ENCODE measurements at places on chromosomes 11 and 22.

- no peak for DNase-seq
These were observed 46.8 kb downstream of the PAMR1 start for GRCh38 chr11:35478471-35479091.

DNA sequence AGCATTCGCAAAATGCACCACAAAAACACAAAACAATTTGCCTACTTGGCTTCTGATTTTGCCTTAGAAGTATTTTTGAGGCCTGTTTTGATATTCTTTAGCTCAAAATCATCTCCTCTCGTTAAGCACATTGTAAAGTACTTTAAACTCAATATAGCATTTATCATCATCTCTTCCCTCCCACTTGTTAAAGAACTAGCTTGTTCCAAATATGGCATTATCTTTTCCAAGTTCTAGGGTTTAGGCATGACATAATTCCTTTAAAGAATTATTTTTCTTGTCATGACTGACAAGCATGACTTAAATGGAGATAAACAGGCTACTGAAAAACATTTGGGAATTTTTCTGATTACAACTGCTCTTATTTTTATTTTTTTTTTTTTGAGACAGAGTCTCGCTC, 21.3 kb downstream of the CELF1 start:
- no peak for DNase-seq

GRCh38 chr11:12058425-12059115, 50.1 kb upstream of the DKK3 start:
- no peak for DNase-seq

- no peak for DNase-seq
These were observed 85.2 kb upstream of the ARHGAP20 start for GRCh38 chr11:110797453-110797852.

DNA sequence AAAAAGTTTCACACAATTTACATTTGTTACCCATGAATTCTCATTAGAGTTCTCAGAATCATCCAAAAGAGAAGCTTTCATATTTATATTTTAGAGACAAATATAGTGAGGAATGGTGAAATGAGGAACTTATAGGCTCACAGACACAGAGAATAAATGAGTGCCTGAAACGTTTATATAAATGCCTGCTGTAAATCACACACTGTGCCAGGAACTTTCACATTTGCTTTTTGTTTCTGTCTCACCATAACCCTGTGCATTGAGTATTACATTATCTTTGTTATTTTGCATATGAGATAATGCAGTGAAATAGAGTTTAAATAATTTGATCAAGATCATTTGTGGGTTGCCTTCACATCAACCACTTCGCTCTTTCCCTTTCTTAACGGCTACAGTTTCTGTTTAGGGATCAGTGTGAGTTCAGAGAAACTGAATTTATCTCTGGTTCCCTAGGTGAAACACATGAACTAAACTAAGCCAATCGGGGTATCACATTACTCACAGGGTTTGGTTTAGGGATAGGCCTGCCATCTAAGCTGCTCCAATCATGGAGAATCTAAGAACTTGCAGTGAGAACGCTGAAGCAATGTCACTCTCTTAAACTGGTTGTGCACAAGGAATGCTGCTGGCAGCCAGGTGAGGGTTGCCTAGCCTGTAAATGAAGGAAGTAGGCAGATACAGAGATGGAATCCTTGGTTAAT, 1339.2 kb upstream of the TENM4 start:
- DNase-seq, result no peak

DNA sequence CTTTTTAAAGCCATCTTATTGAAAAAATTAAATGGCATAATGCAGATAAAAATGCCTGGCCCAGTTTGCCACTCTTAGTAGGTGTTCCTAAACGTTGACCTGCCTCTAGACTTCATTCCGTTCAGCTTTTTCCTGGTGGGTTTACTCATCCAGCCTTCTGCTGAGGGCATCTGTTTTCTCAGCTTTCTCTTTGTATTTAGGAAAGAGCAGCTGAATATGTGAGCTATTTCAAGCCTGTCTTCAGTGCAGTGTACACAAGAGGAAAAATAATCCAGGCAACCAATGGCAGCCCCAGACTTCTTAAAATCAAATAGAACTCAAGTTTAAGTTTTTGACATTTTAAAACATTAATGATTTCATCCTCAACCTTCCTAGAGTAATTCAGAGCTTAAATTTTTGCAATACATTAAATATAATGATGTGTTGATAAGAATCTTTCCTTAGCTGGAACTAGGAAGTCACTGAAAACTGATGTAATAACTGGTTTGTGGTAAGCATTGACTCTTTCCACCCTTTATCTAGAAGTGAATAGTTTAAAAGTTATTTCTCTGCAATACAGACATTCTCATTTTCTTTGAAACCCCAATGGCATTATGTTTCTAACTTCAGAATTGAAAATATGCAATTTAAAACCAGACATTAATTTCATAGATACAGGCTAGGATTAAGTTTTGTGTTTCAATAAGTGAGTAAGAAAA, 165.4 kb downstream of the AASDHPPT start:
- no peak for DNase-seq

DNA sequence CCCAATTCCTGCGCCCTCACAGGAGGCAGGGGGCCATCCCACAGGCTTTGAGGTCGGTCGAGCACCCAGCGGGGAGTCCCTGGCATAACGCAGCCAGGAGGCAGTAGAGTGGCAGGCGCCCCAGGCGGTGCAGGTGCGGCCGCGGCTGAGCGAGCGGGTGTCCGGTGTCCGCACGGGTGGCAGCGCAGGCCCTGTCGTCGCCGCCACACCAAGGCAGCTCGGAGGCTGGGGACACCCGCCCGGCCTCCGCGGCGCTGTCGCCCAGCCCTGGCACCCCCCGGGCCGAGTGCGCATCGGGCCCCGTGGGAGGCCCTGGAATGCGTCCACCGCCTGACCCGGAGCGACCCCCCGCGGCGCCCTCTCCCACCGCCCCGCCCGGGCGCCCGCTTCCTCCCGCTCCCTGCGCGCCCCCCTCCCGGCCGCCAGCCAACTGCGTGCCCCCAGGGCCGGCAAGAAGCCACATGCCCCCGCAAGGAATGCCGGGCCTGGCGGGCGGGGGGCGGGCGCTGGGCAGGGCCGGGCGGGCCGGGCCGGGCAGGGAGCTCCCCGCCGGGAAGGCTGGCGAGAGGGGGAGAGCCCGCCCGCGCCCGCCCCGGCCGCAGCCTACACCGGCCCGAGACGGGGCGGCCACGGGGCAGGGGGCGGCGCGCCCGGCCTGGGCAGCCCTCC, 33.9 kb downstream of the PRDM11 start:
- no peak for DNase-seq

- DNase-seq, result no peak
These were observed 33.0 kb upstream of the PAK1 start for GRCh38 chr11:77506857-77507256.

DNA sequence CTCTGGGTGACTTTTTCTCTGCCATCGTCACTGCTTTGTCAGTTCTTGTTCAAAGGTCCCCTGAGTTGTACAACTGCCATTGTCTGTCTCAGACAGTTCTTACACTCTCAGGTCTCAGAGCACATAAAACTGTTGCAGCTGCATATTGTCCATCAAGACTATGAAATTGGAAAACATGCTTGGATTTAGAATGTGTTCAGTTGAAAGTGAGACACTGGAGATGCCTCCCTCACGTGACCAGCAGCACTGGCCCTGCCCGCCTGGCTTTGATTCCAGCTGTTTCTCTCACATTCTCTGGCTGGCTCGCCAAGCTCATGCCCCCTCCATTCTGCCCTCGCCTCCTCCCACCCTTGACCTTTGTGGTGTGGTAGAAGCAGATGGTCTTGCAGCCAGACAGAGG, 244.2 kb downstream of the NTM start:
- DNase-seq, result no peak

DNA sequence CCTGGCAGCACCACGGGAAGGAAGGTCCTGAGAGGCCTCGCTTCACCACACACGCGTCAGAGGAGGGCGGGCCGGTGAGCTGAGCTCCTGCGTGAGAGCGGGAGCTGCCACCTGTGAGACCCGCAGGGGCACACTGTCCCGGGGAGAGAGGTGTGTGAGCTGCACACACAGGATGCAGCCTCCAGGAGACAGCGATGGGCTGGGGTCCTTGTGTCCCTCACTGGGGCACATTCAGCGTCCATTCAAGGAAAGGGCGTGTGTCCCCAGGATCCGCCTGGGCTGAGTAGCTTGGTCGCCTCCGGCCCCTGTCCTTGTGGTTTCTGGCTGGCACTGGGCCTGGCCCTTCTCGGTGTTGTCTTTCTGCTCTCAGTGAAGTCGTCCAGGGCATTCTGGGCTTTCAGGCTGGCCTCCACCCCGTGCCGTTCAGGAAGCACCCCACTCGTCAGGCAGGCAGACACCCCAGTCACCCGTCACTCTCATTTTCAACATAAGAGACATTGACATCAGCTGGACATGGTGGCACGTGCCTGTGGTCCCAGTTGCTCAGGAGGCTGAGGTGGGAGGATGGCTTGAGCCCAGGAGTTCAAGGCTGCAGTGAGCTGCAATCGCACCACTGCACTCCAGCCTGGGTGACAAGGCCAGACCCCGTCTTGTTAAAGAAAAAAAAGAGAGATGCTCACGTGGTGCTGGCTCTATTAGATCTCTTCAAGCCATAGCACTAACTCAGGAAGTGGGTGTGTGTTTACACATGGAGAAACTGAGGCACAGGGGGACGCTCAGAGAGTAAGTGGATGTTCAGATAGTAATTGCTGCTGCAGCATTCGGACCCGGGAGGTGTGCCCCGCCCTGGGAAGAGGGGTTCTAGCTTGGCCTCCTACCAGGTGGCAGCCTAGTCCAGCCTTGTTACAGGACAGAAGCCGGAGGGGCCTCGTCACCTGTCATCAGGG, 1081.6 kb downstream of the BRD1 start:
- no peak for DNase-seq

GRCh38 chr11:123434911-123435310, 4.8 kb downstream of the GRAMD1B start:
- no peak for DNase-seq

GRCh38 chr11:28697920-28698827, 590.0 kb downstream of the METTL15 start:
- no peak for DNase-seq

DNA sequence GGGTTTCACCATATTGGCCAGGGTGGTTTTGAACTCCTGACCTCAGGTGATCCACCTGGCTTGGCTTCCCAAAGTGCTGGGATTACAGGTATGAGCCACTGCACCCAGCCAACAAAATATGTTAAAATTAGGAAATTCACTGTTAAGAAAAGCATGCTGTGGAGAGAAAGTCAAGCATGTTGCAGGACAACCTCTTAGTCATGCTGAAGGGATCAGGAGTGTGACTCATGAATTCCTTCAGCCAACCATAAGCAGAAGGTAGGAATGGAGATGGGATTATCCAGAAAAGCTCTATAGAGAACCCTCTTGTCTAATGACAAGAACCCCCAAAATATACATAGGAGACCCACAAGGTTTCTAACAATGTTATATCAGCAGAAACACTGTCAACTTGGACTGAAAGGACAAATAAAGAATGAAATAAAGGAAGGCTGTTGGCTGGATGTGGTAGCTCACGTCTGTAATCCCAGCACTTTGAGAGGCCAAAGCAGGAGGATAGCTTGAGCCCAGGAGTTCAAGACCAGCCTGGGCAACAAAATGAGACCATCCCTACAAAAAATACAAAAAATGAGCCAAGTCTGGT, 16.0 kb downstream of the MRTFA start:
- DNase-seq, result no peak

GRCh38 chr11:22680628-22681027, 14.2 kb downstream of the GAS2 start:
- DNase-seq, result no peak

DNA sequence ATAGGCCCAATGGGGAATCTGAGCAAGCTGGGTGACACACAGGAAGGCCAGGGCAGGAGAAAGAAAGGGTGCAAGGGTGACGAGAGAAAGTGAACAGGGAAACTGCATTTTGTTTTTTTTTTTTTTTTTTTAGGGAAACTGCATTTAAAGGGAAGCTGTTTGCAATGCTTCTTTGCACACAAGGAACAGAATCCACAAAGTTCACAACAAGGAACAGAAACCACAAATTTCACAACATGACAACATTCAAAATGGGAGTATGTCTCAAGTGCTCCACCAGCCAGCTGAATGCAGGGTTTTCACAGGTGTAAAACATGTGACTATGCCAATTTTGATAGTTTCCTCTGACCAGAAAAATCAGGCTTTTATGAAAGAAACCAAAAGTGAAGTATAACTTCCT, 6.8 kb upstream of the PLAAT3 start:
- no peak for DNase-seq

DNA sequence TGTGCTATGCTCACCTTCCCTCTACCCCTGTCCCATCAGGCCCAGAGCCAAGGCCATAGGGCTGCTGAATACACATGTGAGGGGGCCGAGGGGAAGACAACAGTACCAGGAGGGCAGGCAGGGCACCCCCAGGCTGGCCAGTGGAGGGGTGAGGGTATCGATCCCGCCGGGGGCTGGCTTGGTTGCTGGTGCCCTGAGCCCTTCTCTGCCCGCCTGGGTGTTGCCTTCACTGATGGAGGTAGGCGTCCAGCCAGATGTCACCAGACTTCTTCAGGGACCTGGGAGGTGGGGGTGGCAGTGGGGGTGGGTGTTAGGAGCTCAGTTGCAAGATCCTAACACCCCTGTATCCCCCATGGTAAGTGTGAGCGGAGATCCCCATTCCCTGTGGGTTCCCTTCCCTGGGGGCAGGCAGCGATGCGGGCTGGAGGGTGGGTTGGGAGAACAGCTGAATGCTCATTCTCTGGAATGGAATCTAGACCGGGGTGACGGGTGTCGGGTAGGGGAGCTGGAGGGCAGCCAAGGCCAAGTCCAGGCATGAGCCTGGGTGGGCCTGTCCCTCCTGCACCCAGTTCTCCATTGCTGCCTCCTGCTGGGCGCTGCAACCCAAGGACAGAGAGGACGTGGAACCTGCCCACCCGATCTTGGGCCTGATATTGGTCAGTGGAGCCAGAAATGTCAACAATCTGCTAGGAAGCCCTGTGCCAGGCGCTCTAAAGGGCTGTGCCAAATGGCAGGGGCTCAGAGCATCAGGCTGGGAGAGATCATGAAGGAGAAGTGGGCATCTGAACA, 17.6 kb downstream of the FADS3 start:
- DNase-seq, result no peak

GRCh38 chr22:46027211-46028105, 50.5 kb upstream of the WNT7B start:
- DNase-seq, result no peak

- DNase-seq, result no peak
These were observed 17.2 kb upstream of the CTSD start for GRCh38 chr11:1780700-1781592.

DNA sequence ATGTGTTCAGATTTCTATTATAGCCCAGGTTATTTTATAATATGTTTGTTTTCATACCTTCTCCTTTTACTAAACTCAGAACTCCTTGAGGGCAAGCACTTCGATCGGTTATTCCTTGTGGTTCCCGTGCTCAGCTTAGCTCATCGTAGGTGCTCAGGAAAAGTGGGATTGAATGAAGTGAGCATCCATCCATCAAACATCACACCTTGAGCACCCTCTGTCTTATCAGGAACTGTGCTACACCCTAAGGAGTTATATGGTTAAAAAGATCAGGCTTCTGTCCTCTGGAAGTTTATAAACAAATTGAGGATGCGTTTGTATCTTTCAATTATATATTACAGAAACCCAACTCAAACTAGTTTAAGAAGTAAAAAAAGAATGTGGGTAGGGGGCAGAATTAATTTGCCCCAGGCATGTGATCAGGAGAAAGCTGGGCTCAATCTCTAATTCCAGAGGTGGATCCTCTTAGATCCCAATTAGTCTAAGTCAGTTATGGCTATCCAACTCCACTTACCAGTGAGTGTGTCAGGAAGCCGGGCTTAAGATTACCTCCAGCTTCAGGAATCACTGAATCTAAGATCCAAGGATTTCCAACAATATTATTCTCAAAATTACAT, 59.9 kb upstream of the RRAS2 start:
- no peak for DNase-seq

All from AG04450 (cell line).